ENCODE measurements at places on chromosomes 5 and 9.
A peak's percentile ranks its signal among the peaks of the same experiment; 100 is the strongest.

DNA sequence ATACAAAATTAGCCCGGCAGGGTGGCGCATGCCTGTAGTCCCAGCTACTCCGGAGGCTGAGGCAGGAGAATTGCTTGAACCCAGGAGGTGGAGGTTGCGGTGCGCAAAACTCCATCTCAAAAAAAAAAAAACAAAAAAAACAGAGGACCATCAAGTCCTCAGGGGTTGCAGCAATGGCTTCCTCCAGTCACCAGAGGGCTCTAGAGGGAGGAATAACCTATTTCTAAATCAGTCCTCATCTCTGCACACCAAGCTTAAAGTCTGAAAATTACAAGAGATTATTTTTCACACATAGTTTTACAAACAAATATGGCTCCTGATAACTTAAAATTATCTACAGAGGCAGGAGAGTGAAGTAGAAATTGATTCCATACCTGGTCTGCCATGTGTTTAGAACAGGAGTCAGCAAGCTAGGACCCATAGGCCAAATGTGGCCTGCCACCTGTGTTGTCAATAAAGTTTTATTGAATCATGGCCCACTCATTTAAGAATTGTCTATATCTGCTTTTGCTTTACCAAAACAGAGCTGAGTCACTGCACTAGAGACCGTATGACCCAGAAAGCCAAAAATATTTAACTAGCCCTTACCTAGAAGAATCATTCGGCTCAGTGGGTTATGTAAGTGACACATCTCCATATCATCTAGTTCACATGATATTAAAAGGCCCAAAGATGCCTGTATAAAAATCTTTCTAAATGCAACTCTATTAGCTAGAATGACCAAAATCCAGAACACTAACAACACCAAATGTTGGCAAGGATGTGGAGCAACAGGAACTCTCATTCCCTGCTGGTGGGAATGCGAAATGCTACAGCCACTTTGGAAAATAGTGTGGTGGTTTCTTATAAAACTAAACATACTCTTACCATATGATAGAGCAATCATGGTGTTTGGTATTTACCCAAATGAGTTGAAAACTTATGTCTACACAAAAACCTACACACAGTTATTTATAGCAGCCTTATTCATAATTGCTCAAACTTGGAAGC, 207.7 kb downstream of the FRMD3 start:
- DNase-seq: no peak

- peak; percentile 15 for DNase-seq
These were observed at the start of gene F2RL1 for GRCh38 chr5:76818844-76819831. TSS of gene F2RL1 (plus strand) at chr5:76819030. CDS start at chr5:76819183, 153 bp downstream.

DNA sequence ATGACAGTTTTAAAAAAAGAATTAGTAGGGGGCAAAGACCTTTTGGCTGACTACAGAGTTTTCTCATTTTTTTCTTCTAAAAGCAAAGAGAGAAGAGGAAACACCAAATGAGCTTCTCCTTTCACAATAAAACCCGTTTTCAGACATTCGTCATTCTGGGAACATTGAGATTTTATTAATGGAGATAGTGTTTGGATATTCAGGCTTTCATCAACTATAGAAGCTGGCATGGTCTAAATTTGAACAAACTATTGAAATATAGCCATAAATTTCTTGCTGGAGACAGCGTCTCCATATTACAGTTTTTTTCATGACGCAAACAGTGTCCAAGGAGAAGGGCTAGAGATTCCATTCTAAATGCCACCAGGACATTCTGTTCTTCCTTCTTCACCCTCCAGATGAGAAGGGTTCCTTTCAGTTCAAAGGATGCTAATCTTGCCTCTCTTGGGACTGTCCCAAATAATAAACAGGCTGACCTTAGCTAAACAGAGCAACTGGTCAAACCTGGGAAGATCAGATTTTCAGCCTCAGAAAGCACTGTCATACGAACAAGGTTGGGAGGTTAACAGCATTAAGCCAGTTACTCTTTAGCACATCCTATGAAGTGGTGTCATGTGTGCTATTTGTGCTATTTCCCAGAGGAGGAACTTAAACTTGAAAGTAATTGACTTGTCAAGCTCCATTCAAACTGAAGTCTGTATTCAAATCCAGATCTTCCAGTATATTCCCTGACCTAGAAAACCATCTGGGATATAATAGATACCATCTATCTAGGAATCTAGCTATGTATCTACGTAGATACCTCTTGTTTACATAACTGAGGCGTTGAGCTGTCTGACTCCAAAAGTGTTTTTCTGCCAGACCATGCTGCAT, 125.6 kb downstream of the LPAR1 start:
- DNase-seq: no peak

GRCh38 chr5:179345433-179346321, at the start of gene ADAMTS2:
TSS of gene ADAMTS2 (minus strand) at chr5:179345461. CDS start at chr5:179345328, 133 bp downstream.
- no peak for DNase-seq

DNA sequence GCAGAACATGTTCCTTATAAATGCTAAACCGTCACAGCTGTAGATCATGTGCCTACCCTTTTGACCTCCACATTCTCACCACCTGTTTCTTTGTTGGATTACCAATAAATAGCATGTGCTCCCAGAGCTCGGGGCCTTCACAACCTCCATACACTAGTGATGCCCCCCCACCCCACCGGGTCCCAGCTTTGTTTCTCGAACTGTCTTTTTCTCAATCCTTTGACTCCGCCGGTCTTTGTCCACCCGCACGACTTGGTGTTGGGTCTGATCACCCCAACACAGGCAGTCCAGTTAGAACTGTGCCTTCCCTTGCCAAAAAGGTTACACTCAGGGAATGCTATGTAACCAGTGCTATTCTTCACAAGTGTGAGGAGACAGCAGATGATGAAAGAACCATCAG, 485.9 kb upstream of the C9orf72 start:
- DNase-seq: no peak

- DNase-seq: no peak
These were observed 26.2 kb upstream of the MLANA start for GRCh38 chr9:5864446-5864845.

DNA sequence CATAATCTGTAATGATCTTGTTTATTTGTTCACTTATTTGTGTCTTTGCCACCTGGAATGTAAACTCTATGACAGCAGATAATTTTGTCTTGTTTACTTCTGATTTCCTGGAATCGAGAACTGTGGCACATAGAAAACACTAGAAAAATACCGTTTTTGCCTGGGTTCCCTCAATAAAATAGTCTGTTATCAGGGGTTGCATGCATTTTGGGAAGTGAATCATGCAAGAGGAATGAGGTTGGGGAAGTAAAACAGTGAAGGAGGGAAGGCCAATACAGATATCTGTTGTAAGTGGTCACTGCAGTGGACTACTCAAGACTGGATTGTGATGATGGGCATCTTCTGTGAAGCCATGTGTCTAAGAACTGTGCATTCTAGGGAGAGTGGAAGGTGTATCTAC, 45.2 kb upstream of the IL6ST start:
- DNase-seq: no peak

GRCh38 chr9:69188975-69189374, 14.9 kb downstream of the TJP2 start:
- no peak for DNase-seq

DNA sequence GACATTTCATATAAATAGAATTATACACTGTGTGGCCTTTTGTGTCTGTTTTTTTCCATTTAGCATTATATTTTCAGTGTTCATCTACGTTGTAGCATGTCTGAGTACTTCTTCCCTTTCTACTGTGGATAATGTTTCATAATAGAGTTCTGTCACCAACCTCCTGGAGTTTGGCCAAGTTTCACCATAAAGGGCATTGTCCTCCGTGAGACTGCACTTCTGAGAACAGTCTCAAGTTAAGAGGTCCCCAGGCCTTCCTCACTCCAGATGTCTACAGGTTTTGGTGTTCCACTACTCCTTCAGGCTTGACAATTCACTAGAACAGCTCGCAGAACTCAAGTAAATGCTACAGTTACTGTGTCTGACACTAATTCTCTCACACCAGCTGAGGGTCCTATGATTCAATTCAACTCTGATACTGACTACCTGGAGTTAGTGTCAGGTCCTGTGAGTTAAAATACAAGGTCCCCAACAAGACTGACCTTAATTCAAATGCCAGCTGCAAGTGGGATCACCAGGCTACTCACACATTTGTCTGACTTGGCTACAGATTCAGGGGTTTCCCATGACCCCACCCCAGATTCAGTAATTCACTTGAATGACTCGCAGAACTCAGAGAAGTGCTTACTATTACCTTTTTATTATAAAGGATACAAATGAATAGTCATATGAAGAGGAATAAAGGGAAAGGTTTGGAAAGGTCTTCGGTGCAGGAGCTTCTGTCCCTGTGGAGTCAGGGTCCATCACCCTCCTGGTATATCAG, 31.1 kb downstream of the SLC35A4 start:
- DNase-seq: no peak

- DNase-seq: no peak
These were observed 5.5 kb downstream of the CDK5RAP2 start for GRCh38 chr9:120574473-120574872.

GRCh38 chr5:92800365-92800764, 780.7 kb downstream of the NR2F1-AS1 start:
- no peak for DNase-seq

DNA sequence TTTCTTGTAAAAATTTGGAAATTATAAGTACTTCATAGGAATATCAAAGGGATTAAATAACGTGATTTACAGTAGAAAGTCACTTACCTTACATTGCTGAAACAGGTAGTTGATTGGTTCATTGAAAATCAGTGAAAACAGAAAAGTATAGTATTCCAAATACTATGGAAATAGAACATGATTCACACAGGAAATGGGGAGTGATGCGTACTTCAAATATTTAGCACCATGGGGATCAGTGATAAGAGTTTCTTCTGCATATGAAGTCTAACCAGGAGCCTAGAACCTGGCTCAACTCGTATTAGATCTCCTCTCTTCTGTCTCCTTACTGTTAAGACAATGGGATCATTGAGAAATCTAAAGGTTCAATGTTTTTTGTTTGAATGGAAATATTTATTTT, 133.3 kb downstream of the FAM174A start:
- DNase-seq: no peak

DNA sequence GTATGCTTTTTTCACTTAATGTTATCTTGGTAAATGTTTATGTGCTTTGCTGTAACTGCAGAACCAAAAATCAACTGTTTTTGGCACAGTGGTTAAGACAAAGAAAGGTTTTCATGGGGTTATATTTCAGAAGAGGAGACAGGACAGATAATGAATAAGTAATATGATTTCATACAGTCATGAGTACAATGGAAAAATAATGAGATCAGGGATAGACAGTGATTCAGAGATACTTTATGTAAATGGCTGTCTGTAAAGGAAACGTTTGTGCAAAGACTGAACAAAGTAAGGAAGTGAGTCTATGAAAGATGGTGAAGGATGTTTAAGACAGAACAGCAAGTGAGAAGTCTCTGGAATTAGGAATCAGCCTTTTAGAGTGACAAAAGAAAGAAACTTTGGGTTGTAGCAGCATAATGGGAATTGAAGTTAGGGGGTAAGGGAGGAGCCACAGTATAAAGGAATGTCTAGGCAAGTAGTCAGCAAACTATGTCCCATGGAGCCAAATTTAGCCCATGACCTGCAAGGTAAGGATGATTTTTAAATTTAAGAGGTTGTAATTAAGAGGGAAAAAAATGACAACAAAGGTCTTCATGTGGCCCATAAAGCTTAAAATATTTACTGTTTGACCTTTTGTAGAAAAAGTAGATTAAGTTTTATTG, 55.0 kb downstream of the TNPO1 start:
- DNase-seq: no peak

DNA sequence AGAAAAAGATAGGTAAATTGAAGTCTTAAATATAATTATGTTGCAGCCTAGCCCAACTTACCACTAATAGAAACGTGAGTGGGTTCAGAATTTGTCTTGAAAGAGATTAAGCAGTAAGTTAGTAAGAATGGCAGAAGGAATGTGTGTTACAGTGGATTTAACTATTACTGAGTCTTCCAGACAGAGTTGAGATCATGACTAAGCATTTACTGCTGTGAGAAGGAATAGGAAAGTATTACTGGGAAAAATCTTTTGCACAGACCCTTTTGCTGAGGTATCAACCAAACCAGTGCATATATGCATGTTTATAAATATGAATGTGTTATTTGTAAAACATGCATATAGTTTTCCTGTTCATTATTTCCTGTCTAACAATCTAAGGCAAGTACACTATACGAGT, 112.8 kb upstream of the EFNA5 start:
- no peak for DNase-seq

DNA sequence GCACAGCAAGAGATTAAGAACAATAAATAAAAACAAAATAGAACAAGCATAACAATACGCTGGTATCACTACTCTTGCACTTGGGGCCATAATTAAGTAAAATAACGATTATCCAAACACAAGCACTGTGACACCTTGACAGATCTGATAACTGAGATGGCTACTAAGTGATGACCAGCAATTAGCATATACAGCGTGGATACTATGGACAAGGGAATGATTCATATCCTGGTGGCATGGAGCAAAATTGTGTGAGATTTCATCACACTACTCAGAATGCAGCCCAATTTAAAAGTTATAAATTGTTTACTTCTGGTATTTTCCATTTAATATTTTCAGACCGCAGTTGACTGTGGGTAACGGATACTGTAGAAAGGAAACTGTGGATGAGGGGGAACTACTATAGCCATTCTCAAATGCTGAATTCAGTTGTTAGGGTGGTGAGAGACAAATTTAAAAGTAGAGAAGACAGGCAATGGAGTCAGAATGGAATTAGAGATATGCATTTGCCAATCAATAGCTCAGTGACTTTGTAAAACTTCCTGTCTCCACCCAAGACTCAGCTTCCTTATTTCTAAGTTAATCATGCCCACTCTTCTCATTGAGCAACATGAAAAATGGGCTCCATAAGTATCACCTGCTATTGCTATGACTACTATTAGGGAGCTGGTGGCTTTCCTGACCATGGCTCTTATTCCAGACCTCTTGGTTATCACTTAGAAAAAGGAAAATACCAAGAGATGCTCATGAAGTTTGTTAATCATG, 300.8 kb downstream of the TRIM32 start:
- DNase-seq: no peak

DNA sequence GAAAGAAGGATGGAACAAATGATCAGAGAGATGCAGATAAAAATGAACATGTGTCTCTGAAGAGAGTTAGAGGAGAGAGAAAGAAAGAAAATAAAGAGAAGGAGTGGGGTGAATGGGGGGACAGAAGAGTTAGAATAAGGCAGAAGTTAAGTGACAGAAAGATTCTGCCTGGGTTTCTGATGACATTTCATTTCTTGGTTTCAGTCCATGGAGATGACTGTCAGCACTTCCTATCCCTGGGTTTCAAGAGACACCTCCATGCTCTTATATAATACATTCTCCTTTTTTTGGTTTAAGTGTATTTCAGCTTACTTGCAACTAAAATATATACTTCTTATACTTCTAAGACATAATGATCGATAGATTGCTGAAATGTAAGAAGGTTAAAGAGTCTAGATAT, 213.0 kb upstream of the IL12B start:
- DNase-seq: no peak

- no peak for DNase-seq
These were observed 5.4 kb downstream of the IPPK start for GRCh38 chr9:92664394-92665152.

Data from GM06990 (cell line).